A549 (cell line): ENCODE measurements at places on chromosomes 12 and 14.
A peak's percentile ranks its signal among the peaks of the same experiment; 100 is the strongest.

DNA sequence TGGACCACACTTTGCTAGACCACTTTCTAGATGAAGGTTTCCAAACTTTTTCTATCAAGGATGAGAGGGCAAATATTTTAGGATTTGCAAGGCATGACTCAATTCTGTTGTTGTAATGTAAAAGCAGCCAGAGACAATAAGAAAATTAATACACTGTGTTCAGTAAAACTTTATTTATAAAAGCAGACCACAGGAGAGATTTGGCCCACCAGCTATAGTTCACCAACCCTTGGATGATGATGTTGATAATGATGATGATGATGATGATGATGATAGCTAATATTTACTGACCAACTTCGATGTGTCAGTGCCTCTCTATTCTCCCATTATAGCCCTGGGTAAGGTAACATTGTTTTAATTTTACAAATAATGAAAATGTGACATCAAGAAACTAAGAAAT lies 156.5 kb downstream of the BTG1 start:
- DNase-seq = no peak

GRCh38 chr12:127546721-127547505 lies 720.1 kb upstream of the TMEM132C start:
- DNase-seq = no peak

- DNase-seq = no peak
These were observed 232.8 kb downstream of the MSRB3 start for GRCh38 chr12:65511134-65511834.

DNA sequence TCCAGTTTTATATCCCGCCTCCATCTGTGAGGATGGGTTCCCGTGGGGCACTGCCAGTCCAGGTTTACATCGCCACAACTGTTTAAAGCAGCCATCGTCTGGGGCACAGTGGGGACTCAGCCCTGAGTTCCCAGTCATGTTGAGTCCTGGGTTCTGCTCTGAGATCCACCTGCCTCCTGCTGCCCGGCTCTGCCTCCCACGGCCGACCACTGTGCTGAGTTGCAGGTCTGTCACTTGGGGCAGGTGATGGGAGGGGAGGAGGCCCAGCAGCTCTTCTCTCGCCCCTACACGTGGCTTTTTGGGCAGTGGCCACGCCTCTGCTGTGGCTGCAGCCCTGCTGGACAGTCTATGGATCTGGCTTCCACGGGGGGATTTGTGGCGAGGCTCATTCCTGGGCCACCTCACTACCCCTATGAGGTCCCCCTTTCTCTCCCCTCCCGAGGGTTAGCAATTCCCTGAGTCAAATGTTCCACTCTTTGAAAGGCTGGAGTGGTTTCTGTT lies 143.0 kb downstream of the ADGRD1 start:
- no peak for DNase-seq

DNA sequence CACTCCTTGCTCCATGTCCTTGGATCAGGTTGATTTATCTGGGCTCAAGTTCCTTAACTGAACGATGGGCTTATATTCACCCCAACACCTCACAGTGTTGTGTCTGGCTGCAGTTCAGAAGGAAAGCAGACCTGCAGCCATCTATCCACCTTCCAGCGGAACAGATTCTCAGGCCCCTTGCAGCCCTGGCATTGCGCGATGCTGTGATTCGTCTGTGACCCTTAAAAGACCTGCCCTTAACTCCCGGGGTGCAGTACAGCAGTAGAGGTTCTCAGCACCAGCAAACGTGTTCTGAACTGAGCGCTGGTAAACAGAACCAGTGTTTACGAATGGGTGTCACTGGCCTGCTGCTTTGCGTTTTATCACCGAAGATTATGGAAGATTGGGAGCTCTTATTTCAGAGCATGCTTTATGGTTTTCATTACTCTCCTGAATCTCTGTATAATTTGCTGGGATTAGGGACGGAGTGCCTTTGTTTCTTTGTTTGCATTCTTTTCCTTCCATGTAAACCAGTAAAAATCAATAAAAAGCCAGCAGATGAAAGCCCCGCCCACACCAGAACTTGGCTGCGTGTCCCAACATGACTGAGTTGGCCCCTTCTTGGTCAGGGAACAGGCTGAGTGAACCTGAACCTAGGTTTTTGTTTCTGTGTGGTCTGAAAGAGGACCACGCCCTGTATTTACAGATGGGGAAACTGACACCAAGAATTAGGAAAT lies 286.7 kb upstream of the CRY1 start:
- DNase-seq = peak; percentile 87

DNA sequence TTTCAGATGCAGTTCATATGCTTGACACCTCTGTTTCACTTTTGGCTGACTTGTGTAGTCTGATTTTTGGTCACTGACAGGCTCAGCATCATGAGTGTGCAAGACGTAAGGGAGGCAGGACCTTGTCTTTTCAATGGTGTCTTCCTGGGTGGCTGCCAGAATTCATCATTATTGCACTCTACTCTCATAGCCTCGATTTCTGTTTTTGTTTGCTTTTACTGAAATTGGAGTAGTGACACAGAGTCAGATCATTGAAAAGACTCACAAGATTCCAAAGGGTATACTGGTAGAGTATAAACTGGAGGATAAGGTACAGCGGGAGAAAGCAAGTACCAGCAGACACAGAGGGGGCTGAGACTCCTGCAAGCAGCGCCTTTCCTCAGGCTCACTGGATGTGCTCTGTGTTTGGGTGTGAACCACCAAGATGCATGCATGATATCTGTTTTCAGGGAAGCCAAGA lies 126.3 kb upstream of the FGD4 start:
- DNase-seq = no peak

GRCh38 chr12:26274441-26275312 lies 79.3 kb downstream of the SSPN start:
- DNase-seq = peak; percentile 98

GRCh38 chr12:69978020-69978419 lies 153.0 kb downstream of the MYRFL start:
- no peak for DNase-seq

DNA sequence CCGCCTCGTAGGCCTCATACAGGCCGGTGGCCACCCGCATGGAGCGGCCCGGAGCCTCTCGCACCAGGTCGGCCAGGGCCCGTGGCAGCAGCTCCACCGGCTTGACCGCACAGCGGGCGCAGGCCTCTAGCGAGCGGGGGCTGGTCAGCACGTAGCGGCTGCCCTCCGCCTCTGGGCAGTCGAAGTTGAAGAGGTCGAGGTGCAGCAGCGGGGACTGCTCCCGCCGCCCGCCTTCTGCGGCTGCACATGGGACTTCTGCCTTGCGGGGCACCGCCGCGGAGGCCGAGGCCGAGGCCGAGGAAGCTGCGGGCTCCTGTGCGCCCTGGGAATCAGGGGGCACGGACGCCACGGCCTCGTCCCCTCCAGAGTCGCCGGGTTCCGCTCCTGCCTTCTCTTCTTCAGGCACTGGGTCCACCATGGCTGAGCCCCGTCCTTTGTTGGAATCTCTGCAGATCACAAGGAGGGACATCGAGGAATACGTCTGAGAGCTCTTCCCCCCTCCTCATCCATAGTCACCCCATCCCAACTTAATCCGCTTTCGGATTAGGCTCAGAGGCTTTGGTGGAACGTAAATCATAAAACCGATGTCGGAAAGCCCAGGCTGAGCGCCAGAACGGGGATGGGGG lies 1.4 kb downstream of the CCDC177 start:
- DNase-seq = no peak

DNA sequence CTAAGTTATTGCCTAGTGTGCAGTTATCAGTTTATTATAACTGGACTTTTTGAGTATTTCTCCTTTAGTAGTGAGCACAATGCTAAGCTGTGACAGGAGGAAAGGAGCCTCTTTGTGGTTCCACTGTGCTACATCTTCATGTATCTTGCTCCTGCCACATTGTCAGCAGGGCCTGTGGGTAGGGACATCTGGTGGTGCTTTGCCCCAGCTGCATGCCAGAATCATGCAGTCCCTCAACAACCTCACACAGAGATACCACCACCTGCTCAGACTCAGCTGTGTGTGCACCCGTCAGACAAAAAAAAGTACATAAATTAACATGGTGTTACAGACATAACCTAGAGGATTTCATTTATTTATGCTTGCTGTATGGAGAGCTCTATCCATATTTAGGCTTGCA lies 51.1 kb downstream of the MIS18BP1 start:
- peak; percentile 44 for DNase-seq

DNA sequence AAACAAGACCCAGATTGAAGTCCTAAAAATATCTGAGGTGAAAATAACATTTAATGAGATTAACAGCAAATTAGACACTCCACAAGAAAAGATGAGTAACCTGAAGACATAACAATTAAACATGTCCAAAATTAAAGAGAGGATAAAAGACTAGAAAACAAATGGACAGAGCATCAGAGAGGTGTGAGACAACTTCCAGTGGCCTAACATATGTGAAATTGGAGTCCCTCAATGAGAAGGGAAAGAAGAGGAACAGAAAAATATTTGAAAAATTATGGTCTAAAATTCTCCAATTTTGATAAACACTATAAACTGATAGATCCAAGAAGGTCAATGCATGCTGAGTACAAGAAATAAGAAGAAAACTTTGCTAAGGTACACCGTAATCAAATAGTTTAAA lies 151.9 kb downstream of the KITLG start:
- no peak for DNase-seq

GRCh38 chr12:77686760-77687159 lies 143.9 kb upstream of the NAV3 start:
- no peak for DNase-seq

GRCh38 chr14:102523569-102524450 lies 14.2 kb upstream of the ANKRD9 start:
- no peak for DNase-seq

DNA sequence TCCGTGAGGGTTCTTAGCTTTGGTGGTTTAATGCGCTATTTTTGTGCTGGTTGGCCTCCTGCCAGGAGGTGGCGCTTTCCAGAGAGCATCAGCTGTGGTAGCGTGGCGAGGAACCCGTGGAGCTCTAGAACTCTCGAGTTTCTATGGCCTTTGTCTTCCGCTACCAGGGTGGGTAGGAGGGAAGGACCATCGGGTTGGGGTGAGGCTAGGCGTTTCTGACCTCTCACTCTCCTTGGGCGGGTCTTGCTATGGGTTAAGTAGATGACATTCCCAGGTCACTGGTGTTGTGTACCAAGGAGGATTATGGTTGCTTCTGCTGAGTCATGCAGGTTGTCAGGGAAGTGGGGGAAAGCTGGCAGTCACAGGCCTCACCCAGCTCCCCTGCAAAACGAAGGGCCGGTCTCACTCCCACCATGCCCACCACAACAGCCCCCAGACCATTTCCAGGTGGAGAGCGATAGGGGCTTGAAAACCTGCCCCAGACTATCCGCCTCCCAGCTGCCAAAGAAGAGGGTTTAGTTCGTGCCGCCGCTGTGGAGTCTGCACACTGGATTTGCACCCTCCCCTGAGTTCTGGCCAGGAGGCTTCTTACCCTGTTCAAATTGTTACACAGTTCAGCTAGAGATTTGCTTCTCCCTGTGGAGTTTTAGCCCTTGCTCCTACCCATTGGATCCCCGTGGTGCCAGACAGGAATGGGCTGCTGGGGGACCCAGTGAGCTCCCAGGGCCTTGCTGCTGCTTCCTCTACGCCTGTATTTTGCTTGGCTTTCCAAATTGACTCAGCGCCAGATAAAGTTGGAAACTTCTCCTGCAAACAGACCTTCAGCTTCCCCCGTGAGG lies 21.9 kb downstream of the RNFT2 start:
- DNase-seq = no peak

DNA sequence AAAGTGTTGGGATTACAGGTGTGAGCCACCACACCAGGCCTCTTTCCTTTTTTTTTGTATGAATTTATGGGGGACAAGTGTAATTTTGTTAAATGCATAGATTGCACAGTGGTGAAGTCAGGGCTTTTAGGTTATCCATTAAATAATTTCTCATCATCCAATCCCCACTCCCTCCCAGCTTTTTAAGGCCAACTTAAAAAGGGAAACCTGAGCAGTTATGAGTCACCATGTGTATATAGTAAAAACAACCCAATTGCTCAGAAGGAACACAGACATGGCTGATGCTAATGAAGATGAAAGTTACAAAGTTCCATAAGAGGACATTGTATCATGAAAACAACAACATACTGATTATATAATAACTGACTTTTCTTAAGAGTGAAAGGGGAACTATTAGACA lies 25.6 kb upstream of the ARID2 start:
- no peak for DNase-seq

GRCh38 chr14:62905566-62905965 lies 139.7 kb downstream of the KCNH5 start:
- DNase-seq = no peak

DNA sequence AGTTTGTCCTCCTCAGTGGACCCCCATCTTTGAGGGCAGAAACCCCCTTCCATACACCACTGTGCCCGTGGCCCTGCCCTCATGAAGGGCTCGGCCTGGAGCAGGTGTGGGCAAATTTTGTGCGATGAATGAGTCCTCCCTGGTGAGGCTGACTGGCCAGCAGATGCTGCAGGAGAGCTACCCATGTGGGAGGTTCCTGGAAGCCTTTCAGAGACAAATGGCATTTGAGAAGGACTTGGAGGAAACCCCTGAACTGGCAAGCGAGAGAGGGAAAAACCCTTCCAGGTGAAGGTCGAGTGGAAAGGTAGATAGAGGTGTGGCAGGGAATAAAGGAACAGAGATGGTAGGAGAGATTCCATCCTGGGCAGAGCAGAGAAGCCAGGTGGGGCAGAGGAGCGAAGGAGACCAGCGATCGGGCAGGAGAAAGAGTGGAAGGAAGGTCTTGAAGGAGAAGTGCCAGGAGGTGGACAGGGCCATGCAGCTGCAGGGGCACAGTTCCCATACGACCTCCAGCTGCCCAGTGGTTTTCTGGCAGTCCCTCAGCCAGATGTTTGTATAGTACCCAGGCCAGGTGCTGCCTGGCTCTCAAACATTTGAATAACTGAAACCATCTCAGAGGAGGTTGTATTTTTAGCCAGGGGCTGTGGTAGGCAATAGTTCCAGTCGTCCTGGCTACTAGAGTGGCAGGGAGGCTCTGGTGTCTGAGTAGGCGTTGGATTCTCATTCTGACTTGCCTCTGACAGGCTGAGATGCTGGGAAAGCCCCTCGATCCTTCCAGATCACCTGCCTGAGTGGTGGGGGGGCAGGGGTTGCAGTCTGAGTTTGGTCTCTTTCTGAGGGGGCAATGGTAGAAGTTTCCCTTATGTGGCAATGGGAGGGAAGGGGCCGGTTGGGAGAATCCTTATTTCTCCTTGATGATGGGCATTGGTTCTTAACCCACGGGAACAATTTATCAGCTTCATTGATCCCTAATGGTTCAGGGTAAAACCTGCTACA lies 40.1 kb downstream of the FBXL14 start:
- no peak for DNase-seq

DNA sequence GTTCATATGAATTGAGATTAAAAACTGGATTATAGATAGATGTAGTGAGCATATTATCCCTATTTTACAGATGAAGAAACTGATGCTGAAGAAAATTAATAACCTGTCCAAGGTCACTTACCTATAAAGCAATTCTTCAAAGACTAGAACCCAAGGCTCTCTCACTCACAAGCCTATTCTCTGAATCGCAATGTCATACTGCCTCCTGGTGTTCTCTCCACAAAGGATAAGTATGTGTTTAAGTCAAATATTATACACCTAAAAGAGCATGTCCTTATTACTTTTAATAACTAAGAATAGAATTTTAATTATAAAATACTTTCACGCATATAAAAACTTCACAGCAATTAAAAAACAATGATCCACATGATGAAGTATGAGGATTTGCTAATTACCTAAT lies 721.3 kb upstream of the USP15 start:
- DNase-seq = no peak
